ENCODE measurements at places on chromosomes 13 and 19.

- no peak for DNase-seq
Observed at GRCh38 chr13:111912991-111913760, 153.8 kb upstream of the SOX1 start.

GRCh38 chr19:33488826-33489225, 32.8 kb downstream of the PEPD start:
- DNase-seq = no peak

DNA sequence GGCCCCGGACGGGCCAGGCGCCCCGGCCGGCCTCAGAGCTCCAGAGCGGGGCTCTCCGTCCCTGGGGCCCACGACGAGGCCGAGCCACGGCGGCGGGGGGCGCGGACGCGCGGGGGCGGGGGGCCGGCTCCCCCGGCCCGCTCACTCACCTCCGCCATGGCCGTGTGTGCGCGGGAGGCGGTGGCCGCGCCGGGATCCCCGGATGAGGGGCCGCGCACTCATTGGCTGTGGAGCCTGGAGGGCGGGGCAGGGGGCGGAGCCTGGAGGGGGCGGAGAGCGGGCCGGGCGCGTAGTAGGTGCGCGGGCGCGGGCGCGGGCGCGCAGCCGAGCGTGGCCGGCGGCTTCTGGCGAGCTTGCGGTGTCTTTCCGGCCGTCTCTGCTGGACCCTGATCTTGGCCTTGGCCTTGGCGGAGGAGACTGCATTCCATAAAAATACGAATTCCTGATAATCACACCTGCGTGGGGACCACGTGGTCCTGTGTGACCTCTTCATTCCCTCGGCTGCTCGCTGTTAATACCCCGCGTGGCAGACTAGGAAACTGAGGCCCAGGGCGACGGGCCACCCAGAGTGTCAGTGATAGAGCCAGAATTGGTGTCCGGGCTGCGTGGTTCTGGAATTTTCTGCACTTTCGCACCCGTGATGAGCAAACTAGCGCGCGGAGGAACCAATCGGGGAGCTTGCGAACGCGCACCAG, at the start of gene MIER2:
TSS of gene MIER2 (minus strand) at position 172 of the 695 bp plus-strand sequence. CDS start at position 158, 14 bp downstream.
- peak; percentile 83 for DNase-seq

GRCh38 chr13:38767506-38768265, 80.8 kb downstream of the FREM2 start:
- no peak for DNase-seq

GRCh38 chr13:26601669-26602068, 44.2 kb downstream of the WASF3 start:
- DNase-seq = no peak

Measured in right lobe of liver (tissue), 6 donors.